ENCODE measurements at places on chromosomes 2 and 18.

DNA sequence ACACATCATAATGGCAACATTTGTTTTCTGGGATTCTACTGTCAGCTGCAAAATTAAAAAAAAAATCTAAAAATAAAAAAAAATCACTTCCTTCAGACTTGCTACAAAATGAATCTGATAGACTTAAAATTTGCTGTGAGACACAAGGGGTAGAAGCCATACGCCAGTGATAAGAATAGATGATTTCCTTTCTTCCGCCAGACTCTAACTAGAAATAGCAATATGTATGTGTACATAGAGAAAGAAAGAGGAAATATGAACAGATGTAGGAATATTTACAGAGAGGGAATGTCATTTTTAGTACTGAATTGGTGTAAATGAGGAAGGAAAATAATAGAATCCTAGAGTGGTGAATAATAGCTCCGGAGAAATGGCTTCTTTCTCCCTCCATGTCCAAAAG, 574.2 kb downstream of the DCC start:
- no peak for DNase-seq

DNA sequence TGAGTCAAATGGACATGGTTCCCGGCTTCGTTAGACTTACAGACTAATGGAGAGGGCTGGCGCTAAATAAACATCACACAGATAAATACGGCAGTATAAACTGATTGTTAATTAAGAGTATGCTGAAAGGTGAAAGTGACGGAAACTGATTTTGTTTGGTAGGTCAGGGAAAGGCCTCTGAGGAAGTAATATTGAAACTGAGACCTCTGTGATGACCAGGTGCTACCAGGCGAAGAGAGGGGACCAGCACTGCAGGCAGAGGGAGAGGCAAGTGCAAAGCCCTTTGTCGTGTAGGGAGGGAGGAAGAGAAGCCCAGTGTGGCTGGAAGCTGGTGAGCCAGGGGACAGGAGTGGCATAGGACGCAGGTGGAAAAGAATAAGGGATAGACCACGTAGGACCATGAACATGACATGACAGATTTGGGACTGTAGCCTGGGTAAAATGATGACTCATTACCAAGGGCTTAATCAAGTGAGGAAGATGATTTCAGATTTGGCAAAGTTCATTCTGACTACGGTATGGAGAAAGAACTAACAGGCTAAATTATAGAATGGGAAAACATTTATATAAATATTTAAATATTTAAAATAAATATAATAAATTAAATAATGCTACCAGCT, 433.1 kb downstream of the NCKAP5 start:
- DNase-seq: no peak

GRCh38 chr18:64806232-64806631, 657.3 kb upstream of the LINC00305 start:
- DNase-seq: no peak

DNA sequence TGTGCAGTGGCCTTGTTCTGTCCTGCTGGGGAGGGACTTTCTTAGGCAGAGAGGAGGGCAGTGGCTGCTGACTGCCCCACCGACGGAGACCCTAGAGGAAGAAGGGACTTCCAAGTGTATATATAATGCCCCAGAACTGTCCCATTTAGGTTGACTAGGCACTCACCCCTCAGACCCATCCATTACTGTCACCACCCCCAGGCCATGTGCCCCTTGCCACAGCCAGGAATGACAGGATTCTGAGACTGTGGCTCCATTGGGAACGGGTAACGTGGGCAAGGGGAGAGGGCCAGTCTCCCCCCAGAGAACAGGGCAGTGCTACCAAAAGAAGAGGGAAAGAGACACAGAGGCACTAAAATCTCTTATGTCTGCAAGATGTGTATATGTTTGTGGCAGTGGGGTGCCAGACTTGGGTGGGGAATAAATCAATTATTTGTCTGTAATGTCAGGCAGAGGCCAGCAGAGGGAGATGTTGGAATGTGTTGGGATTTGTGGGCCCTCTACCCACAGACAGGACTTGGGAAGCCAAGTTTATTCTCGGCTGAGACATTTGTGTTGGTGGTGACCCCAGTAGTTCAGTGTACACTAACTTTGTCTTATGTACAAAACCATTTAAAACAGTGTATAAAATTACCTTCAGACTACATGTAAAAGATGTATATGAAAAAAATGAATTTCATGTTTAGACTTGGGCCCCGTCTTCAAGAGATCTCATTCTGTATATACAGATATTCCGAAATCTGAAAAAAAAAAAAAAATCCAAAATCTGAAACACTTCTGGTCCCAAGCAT, 24.0 kb upstream of the TMEM37 start:
- peak; percentile 28 for DNase-seq

GRCh38 chr18:51621864-51622160, 424.3 kb upstream of the MEX3C start:
- DNase-seq: no peak

DNA sequence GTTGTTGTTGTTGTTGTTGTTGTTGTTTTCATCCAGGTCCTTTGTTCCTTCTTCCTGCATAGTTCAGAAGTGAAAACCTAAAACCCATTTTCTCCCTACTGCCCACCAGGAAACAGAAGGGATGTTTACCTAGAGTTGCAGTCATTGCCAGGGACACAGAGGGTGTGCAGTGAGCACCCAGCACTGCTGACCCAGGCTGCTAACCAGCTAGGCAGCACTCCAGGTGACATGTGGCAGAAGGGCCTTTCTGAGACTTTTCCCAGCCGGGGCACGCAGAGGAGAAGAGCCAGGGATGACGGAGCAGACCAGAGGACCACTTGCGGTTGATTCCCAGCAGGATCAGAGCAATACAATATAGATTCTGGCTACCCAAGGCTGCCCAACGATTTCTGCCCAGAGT, 286.3 kb downstream of the BCL11A start:
- DNase-seq: no peak

GRCh38 chr2:3293221-3293620, 84.4 kb downstream of the EIPR1 start:
- no peak for DNase-seq

- DNase-seq: no peak
Observed at GRCh38 chr18:2655954-2656236, 369 bp downstream of the SMCHD1 start.

DNA sequence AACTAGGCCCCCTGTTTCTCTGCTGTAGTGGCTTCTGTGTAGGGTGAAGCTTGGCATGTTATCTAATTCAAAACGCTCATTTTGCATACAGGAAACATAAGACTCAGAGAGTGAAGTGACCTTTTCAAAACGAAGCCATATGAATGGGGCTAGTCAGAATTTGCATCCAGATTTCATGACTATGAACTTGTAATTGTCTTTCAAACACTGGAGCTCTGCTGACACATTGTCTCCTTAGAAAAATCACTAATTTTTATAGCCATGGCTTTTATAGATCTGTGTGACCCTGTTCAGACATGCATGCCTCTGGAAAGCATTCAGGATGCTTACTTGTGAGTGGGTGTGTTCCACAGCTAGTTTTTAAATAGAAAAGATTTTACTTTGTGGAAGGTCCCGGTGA, 444.3 kb upstream of the GCFC2 start:
- no peak for DNase-seq

- DNase-seq: no peak
Observed at GRCh38 chr2:111919794-111920608, 21.6 kb downstream of the MERTK start.

DNA sequence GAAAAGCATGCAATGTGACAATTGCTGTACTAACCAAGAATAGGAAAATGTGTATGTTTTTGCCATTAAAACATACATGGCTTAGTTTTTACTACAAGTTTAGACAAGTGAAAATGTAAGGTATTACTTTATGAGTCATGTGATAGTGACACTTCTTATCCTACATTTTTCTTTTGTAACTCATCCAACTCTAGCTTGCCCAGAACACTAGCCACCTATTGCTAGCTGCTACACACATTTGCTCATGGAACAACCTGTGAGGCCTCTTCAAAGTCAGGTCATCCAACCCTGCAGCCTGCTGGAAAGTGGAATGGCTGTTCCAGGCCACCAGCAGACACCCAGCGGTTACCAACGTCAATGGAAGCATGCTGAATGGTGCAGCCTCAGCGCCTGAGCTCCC, 1043.9 kb downstream of the TMEM182 start:
- DNase-seq: no peak

GRCh38 chr2:88827821-88828220, 136.3 kb downstream of the RPIA start:
- no peak for DNase-seq

DNA sequence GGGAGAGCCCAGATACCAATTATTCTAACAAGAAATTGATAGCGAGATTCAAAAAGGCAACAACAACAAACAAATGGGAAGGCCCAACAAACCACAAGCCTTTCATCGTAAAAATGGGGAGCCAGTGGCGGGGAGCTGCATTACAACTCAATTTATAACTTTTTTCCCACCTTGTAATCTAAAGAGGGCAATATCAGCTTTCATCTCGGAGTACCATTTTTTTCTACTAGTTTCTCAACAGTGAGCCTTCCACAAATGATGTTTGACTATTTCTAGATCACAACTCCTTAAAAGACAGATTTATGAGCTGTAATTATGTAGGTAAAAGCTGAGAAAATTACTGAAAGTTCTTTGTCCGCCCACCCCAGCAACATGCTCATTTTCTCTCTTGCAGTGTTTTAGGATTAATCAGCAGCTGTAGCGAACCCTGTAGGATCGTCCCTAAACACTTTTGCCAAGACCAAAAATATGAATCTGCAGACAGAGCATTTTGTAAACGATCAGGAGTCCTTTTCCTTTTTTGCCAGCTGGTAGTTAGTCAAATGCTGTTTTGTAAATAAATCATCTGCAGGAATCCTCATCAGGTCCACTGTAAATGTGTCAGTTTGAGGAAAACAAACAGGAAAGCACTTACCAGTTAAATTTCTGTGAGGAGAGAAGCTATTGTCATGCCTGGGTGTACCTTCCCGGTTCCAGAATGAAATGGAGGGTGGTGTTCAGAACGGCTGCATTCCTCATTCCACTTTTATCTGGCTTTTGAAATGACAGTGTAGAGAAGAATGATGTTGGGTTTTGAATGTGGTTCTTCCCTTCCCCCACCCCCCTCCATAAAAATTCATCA, 53.2 kb downstream of the EEF1B2 start:
- DNase-seq: no peak

DNA sequence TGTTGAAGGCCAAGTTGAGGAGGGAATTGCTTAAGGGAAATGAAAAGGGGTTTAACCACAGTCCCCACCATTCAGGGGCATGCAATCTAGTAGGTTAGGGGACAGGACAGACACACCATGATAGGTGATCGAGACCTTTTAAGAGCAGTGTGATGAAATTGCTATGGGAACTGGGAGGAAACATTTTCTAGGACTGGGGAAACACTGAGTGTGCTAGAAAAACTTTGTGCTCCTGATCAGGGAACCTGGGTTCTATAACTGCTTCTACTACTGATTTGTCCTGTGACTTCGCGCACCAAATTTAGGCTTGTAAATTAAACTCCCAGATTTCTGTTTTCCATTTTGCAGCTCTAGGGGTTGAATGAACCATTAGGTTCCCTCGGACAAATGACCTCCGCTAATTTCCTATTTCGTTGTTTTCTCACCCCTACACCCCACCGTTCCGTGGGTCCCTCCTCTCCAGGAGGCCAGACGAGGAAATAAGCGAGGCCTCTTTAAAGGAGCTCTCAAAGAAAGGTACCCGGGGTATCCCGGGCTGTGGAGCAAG, 371 bp upstream of the LCLAT1 start:
- DNase-seq: peak; percentile 33

DNA sequence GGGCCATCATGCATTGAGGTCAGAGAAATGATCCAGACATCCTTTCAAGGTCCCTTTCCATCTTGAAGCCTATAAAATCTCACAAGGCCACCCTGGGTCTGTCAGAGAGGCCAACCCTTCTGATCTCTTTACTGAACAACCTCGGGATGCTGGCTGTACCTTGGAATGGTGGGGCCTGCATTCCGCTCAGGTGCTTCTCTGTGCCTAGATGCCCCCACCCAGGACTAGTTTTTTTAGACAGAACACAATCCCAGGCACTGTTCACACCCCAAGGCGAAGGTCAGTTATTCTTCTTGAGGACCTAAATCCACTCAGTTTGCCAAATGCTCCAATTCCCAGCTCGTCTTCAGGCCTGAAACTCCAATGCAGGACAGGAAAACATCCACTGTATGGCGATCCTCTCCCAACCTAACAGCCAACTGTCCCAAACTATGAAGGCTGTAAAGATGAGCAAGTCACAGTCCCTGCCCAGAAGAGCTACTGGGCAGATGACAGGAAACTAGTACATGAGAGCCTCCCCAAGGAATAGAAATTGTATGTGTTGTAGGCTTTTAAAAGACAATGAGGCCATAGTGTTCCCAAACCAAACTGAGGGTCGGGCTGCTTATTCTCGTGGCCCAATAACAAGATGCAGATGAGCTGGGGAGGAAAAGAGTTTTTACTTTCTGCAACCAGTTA, 154.4 kb upstream of the ACAA2 start:
- DNase-seq: no peak

DNA sequence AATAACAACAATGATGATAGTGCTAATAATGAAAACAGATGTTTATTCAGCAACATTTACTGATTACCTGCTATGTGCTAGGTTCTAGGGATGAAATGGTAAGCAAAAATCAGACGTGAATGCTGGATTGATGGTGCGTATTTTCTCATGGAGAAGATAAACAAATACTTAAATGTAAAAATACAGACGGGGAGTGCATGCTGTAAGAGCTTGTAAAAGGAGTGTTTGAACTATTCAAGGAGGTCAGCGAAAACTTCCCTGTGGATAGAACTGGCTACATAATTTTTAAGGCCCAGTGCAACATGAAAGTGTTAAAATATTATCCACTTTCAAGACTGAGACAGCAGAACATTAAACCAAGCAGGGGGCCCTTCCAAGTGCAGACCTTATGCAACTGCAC, 22.1 kb downstream of the MTX2 start:
- DNase-seq: no peak

- DNase-seq: no peak
Observed at GRCh38 chr2:16104315-16104948, 164.1 kb downstream of the MYCN start.

GRCh38 chr18:57833441-57834101, 30.5 kb upstream of the ATP8B1 start:
- no peak for DNase-seq

- DNase-seq: no peak
Observed at GRCh38 chr18:40911041-40911440, 1044.0 kb upstream of the PIK3C3 start.

DNA sequence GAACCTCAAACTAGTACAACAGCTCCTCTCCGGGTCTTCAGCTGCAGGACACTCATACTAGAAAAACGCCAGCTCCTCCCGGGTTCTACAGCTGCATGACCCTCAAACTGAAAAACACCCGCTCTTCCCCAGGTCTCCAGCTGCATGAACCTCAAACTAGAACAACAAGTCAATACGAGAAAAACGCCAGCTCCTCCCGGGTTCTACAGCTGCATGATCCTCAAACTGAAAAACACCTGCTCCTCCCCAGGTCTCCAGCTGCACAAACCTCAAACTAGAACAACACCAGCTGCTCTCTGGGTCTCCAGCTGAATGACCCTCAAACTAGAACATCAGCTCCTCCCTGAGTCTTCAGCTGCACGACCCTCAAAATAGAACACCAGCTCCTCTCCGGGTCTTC, 315.0 kb upstream of the TFPI start:
- DNase-seq: no peak

GRCh38 chr2:100411841-100412292, 5.6 kb downstream of the CHST10 start:
- no peak for DNase-seq

GRCh38 chr2:40363631-40364030, 88.3 kb downstream of the SLC8A1 start:
- no peak for DNase-seq
